ENCODE measurements at places on chromosomes 5 and 9.

DNA sequence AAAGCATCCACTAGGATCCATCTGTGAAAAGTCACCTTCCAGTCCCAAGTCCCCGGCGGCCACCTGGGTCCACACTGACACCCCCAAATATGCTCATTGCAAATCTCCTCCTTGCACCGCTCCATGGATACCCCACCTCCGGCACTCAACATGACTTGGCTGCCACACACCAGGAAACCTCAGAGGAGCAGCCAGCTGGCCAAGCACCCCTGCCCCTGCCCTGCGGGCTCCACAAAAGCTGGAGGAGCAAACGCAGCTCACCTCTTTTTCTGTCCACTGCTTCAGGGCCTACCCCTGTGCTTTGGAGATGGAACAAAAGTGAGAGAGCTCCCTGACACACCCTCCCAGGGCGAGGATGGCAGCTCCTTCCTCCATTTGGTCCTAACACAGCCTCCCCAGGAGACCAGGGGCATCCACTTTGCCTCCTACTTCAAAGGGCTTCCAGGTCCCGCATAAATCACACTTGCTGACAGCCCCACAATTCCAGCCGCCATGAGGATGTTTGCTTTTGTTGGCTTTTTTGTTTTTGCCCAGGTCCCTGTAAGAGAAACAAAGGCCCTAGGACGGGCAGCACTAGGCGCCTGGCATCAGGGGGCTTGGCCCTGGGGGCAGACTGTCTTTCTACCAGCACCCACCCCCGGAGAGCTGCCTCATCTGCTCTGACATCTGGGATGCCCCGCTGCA lies 14.8 kb downstream of the ROR2 start:
- no peak for DNase-seq

DNA sequence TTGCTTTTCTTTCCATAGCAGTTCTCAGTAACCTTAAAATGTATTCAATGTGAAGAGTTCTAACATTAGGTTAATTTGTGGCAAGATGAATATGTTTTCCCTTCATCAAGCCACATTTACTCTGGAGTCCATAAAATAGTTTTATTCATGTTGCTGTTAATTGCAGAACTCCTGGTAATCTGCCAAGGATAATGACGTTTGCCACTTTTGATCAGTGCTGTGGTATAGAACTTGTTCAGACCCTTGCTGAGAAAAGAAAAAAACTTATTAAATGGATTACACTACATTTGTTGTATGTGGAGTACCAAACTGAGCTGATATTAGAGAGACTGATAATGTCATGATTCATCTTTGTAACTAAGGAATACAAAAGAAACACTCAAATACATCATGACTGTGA lies 212.4 kb upstream of the DMAC1 start:
- no peak for DNase-seq

GRCh38 chr9:86093788-86094555 lies 5.4 kb downstream of the GOLM1 start:
- DNase-seq: peak; percentile 71

GRCh38 chr5:125283372-125283771 lies 536.9 kb upstream of the ZNF608 start:
- no peak for DNase-seq

GRCh38 chr9:134885679-134886412 lies 5.2 kb downstream of the FCN2 start:
- no peak for DNase-seq

GRCh38 chr9:77965445-77966123 lies 66.0 kb downstream of the GNAQ start:
- DNase-seq: no peak

- peak; percentile 68 for DNase-seq
These were observed 639 bp downstream of the EHMT1 start for GRCh38 chr9:137619240-137620047.

GRCh38 chr5:135974021-135974600 lies 19.3 kb upstream of the LECT2 start:
- DNase-seq: no peak

- DNase-seq: no peak
These were observed 63.2 kb upstream of the CTXN3 start for GRCh38 chr5:127585661-127586060.

DNA sequence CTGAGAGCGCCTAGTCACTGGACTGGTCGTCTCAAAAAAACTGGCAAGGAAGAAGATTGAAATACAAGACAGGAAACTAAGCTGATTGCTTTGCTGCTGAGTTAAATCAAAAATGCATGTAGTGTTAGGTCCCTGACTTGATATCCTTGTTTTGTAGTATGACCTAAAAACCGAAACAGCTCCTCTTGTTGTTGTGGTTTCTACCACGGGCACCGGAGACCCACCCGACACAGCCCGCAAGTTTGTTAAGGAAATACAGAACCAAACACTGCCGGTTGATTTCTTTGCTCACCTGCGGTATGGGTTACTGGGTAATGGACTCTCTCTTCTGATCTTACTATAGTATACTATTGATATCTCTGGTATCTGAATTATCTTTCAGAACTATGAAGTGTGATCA lies 4.3 kb downstream of the MTRR start:
- no peak for DNase-seq

DNA sequence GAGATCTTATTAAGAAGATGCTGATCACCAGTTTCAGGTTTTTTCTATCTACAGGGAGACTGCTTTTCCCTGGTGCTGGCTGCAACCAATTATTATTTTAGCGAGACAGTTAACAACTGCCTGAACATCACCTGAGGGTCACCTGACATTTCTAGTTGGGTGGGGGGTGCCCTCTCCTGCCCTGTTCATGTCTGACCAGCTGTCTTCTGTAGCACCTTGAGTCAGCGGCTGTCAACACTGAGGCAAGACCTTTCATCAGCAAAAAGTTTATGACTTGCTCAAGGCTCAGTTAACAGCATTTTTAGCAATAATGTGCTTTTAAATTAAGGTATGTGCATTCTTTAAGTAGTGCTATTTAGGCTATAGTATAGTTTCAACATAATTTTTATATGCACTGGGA lies 58.0 kb downstream of the ADCY2 start:
- no peak for DNase-seq

- DNase-seq: no peak
These were observed 93.9 kb upstream of the EDIL3 start for GRCh38 chr5:84478603-84479002.

DNA sequence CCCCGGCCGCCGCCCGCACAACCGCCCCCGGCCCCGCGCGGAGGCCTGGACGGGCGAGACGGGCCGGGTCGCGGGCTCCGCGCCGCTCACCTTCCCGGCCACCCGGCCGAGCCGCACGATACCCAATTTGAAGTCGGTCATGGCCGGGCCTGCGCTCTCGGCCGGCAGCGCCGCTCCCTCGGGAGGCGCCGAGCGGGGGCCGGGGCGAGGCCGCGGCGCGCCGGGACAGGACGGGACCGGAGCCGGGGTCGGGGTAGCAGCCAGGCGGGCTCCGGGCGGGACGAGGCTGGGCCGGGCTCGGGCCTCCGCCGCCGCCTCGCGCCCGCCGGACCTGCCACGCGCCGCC lies 216 bp downstream of the ZMYND19 start:
- no peak for DNase-seq

GRCh38 chr5:18270635-18271338 lies 636.5 kb downstream of the TAF11L14 start:
- DNase-seq: no peak

- DNase-seq: no peak
These were observed 19.5 kb downstream of the BTNL9 start for GRCh38 chr5:181059297-181060230.

- no peak for DNase-seq
These were observed 490.8 kb downstream of the RASEF start for GRCh38 chr9:82572146-82572545.

DNA sequence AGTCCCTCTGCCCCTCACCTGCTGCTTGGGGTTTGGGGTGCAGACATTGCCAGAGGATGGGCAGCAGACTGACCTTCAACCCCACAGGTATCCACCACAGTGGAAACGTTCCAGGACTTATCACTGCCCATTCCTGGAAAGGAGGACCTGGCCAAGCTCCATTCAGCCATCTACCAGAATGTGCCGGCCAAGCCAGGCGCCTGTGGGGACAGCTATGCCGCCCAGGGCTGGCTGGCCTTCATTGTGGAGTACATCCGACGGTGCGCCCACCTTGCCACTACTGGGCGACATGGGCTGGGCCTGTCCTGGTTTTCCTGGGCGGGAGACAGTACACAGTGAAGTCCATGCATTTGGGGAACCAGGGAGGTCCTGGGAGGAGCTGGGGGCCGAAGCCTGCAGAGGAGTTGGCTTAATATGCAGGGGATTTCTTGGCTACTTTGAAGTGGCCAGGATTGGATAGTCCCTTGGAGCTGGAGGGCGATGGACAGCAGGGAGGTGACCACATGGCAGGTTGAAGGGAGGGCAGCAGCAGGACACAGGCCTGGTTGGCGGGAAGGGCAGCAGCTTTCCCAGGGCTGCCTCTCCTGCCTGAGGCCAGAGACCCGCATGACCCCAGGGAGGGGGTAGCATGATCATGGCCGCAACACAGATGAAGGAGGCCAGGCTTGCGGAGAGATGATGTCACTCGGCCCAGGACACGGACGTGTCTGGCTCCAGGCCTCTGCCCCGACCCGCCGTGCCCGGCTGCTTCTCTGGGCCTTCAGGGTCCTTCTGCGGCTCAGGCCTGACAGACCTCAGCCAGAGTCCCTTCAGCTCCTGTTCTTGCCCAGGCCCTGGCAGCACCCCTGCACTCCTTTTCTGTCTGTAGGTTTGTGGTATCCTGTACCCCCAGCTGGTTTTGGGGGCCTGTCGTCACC lies 34.6 kb downstream of the USP20 start:
- DNase-seq: no peak

DNA sequence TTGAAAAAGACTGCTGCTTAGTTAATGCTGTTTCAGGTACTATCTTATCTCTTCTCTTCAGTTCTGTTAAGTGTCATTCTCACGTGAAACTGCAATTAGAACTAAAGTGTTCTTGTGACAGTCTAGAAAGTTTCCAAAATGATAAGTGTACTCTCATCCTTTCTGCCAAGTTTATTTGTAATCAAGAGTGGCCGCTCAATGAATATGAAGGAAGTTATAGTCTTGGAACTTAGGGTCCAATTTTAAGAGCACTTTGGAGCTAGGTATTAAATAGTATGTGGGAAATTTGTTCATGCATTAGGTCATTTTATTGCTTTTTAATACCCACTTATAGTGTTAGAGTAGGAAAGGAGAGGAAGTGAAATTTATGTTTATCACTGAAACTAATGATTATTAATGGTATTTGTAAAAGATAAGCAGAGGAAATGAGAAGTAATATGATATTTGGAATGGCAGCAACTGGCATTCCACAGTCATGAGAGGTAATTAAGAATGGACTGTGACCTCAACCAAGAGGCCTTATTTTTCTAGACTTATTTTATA lies 20.4 kb downstream of the XRCC4 start:
- DNase-seq: no peak

- DNase-seq: no peak
These were observed 38.8 kb upstream of the SEMA6A start for GRCh38 chr5:116613445-116613844.

- no peak for DNase-seq
These were observed 100.9 kb upstream of the HCN1 start for GRCh38 chr5:45796959-45797553.

- no peak for DNase-seq
These were observed 1252.5 kb downstream of the EFNA5 start for GRCh38 chr5:106418196-106418595.

GRCh38 chr5:9863486-9863885 lies 233.3 kb upstream of the TAS2R1 start:
- no peak for DNase-seq
